NCI-H446 treated with DMSO at 0.1 percent for 48 hours (cell line): ENCODE measurements at places on chromosomes 11 and 22.

- no peak for DNase-seq
Observed at GRCh38 chr22:32791056-32791455, 10.4 kb upstream of the TIMP3 start.

- DNase-seq, result no peak
Observed at GRCh38 chr22:47434336-47435203, 672.1 kb downstream of the TBC1D22A start.

GRCh38 chr11:47592970-47593369 is 1.2 kb downstream of the C1QTNF4 start:
- DNase-seq, result no peak

- DNase-seq, result no peak
Observed at GRCh38 chr22:36461665-36462649, 19.5 kb downstream of the TXN2 start.

GRCh38 chr22:19016081-19016766 is 80.1 kb upstream of the PRODH start:
- no peak for DNase-seq

GRCh38 chr11:62129590-62130282 is 5.9 kb downstream of the INCENP start:
- no peak for DNase-seq
